ENCODE measurements at places on chromosomes 7 and 10.

DNA sequence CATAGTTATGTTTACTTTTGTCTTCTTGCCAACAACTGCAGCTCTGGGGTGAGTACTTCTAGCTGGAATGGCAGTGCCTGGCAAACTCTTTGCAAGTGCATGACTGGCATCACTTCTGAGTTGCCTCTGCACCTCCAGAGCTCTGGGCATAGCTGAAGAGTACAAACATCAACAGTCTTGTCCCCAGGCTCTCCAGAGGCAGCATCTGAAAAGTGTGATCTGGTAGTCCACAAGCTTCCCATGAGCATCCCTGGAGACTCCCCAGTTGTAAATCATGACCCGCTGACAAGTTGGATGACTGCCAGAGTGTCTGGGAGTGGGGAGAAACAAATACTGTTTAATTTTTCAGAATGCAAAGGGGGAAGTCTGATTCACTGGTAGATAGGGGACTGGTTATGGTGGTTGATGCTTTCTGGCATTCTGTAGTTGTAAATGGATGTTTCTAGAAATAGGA is 138.9 kb upstream of the CDK13 start:
- DNase-seq, result no peak

DNA sequence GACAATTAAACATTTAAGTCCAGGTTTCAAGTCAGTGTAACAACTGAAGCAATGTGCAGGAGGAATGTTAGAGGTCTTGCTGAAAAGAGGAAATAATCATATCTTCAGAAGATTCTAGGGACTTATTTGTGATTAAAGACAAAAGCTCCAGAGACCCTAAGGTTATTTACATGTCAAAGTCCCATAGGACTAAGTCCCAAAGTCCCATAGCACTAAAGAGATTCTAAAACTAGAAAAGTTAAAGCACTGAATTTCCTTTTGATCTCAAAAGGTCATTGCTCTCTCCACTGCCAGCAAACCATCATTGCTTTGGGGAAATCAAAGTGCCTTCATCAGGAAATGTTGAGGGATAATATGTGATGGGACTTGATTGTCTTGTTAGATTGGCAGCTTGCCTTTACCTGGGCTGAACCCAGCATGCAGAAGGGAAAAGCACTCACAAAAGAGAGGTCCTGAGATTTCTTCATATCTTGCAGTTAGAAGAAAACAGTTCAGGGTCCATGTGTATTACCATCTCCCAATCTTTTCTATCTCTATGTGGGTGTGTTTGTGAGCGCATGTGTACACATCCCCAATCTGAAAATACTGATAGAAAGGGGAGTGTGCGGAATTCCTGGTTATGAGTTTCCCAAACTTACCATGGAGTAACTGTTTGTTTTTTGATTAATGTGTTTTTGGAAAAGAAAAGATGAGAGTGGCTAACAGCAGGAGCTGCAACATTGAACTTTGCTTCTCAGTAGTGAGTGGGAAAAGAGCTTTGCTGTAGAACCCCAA is 21.8 kb downstream of the NUDT13 start:
- no peak for DNase-seq

DNA sequence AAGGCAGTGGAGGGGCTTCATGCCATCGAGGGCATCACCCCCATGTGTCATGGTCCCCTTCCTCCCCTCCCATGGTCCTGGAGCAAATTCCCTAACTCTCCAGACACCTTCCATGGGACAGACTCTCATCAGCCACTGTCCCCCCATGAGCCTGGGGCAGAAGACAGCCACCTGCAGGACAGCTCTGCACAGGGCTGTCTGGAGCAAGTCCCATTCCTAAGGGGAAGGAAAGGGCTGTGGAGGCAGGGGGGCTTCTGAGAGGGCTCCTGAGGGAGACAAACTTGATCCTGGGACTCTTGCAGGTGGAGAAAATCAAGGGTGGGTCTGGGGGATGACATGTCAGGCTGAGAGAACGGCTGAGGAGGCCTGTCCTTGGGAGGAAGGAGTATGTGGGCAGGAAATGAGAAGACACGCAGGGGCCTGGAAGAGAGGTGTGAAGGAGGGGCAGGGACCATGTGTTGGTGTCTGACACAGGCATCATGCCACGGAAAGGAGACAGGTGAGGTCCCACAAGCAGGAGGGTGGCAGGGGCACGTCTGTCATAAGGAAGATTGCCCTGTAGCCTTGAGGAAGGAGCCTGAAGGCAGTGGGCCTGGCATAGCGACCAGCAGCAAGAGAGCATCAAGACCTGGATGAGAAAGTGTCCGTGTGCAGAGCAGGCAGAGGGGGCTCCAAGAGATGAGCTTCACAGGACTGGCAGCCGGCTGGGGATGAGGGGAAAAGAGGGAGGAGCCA is 14.4 kb upstream of the GDF10 start:
- no peak for DNase-seq

- DNase-seq, result no peak
Measured at GRCh38 chr10:125684581-125684980, 1.6 kb upstream of the TEX36 start.

DNA sequence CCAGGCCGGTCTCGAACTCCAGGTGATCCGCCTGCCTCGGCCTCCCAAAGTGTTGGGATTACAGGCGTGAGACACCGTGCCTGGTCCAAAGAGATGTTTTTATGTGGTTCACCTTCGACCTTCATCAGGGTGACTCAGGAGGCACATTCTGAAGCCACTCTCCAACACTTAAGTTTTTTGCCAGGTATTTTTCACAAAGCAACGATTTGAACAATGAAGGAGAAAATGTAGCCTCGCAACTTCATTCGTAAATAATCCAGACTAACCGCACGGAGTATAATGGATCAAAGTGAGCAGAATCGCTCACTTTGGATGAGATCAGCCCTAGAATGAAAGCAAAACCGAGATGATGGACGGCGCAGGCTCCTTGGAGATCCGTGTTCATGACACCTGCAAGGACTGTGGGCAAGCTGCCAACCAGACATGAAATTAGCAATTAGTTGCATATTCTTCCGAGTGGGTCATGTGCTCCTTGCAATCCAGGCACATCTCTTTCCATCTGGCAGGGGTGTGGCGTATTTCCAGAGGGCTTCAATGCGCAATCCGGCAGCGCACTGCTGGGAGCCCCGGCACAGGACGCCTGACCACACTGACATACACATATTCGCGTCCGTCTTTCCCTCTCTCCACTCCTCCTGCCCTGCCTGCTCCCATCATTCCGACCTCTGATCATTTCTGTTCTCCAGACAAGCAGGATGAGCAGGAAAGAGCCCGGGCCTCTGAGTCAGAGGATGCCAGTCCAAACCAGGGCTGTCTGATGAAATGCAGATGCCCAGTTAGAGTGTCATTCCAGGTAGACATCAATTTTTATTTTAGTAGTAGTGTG is 148.4 kb downstream of the KLF6 start:
- DNase-seq, result no peak

DNA sequence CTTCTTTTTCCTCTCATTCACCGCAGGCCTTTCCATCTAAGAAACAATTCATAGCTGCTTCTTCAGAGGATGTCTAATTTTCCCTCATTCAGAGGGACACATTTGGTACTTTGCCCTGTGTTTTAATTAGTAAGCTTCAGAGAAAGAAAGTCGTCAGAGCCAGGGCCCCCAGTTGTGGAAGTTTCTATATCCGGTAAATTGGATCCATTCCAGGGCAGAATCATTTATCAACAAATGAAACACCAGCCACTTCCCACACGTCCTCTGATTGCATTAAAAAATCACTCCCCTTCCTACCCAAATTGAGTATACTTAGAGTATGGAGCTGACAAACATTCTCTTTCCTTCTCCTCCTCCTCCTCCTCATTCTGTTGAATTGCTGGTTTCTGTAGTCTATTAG is 205.8 kb upstream of the HDAC9 start:
- no peak for DNase-seq

DNA sequence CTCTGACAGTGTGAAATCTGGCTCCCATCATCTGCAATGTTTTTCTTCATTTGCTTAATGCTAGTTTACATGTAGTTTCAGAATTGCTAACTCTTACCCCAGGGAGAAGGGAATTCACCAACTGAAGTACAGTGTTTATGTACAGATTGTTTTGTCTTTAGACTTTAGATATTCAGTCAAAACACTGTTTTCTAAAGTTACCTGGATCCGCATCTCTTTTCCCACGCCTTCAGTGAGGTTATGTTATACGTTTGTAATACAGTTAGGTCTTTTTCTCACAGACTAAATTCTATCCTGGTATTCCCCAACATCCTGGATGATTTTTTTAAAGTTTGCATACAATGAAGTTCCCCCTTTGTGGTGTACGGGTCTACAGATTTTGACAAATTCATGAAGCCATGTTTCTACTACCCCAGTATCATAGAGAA is 3.2 kb upstream of the LYZL1 start:
- no peak for DNase-seq

- DNase-seq, result no peak
Measured at GRCh38 chr10:124792998-124793352, 1.3 kb upstream of the EEF1AKMT2 start.

GRCh38 chr10:113808168-113808567 is 45.7 kb downstream of the DCLRE1A start:
- no peak for DNase-seq

- DNase-seq, result no peak
Measured at GRCh38 chr7:85135977-85136376, 50.9 kb downstream of the SEMA3D start.

DNA sequence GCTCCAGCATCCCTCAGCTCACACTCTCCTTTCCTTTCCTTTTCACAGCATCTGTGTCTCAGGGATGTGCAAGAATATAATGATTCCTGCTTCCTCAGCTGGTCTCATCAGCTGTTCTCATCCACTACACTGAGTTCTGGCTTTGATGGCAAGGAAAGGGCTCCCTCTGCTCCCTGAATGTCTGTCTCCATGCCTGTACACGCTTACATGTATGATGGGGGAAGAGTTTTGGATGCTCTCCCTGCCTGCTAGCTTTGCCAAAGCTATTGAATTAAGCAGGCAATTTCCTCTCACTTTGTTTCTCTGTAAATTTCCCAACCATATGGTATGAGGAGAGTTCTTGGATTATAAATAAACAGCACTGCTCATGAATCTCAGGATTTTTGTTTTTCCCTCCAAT is 254.5 kb downstream of the SORCS3 start:
- DNase-seq, result no peak

DNA sequence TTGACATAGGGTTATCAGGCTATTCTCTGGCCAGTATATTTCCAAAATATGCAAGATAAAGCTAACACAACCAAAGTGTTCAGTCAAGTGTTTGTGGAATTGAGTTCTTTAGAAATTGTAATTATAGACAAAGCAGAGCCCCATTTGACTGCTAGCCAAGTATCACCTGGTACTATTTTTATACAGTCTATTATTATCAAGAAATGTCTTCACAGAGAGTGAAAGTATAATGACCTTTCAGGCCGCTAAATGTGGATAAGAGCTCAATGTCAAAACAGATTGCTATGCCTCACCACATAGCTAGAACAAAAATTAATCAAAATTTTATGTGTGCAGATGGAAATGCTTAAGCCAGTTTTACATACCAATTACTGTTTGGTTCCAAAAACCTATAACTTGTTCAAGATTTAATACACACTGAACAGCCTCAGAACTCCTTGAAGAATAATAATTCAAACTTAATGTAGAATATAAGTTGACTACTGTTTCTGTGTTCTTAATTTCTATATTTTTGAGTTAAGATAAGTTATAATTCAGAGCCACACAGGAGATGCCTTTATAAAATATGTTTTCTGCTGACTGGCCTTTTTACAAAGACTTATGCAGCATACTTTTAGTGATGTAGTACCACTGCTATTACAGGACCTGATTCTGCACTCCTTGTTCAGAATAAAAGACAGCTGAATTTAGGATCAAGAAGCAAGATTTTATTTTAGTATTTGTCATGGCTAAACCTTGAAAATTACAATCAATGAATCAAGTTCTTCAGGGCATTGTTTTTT is 31.0 kb downstream of the PRPS1L1 start:
- no peak for DNase-seq

DNA sequence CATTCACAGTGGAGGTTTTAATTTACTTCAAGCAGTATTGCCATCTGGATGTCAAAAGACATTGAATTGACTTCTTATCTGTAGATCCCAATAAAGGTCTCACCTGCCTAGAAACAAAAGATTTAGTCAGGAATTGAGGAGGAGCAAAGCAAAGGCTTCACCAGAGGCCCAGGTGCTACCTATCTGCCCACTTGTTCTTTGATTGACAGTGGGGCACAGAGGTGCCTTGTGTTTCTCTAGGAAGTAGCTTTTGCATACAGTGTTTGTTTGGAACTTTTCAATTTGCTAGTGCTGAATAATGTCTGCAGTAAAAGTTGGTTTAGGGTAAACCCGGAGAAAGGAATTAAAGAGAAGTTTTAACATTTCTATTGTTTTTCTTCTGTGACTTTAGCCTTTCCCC is 40.4 kb downstream of the AUTS2 start:
- DNase-seq, result no peak

GRCh38 chr10:30182191-30183054 is 123.0 kb upstream of the JCAD start:
- DNase-seq, result no peak

DNA sequence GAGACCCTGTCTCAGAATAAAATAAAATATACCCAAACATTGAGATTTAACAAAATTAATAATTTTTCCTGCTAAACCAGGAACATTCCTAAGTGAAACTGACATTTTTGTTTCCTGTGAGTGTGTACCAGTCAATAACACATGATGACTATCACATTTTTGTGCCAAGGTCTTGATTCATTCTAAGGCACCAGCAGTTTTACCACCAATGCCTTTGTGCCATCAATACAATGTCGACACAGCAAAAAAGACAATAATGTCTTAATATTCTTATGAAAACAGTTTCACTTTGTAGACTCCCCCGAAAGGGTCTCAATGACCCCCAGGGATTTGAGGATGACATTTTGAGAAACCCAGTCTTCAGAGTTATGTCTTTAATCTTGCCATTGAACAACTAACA is 7.2 kb upstream of the CADPS2 start:
- DNase-seq, result no peak

- no peak for DNase-seq
Measured at GRCh38 chr7:5692845-5693278, 88.6 kb downstream of the RNF216 start.

- DNase-seq, result peak; percentile 82
Measured at GRCh38 chr10:514137-514671, 175.3 kb downstream of the DIP2C start.

- DNase-seq, result no peak
Measured at GRCh38 chr10:55550236-55550635, 749.2 kb upstream of the PCDH15 start.

- no peak for DNase-seq
Measured at GRCh38 chr10:106360870-106361269, 803.6 kb downstream of the SORCS1 start.

DNA sequence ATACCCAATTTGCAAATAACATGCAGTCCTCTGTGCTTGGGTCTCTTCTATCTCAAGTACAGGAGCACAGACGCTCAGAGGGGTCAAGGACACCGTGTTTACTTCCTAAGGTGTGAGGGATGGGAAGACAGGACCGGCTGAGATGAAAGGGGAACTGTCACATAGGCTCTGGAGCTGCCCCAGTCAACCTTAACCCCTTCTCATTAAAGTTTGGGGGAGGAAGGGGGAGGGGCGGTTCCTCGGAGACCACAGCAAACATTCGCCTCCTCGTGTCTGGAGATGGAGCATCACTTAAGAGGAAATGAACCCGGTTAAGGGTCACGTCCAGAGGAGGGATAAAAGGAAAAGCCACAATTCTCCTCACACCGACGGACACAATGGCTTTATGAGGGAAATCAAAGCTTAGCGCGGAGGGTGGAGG is 1.1 kb downstream of the SH3PXD2A start:
- DNase-seq, result no peak

- peak; percentile 82 for DNase-seq
Measured at GRCh38 chr10:124724279-124725027, 19.7 kb downstream of the FAM53B start.
